ENCODE measurements at places on chromosomes 7 and 10. TPM values are rescaled to one million over a fixed set of nuclear protein-coding genes. Genes with fewer than 3 reads are reported as not detected.

CYP2E1 gene
- 3.9 TPM for total RNA-seq

ACHE gene
- 6.2 TPM for total RNA-seq

PGAM2 gene
- not detected for total RNA-seq

CH25H gene
- total RNA-seq = 1.0 TPM

ZNF727 gene
- 2.1 TPM for total RNA-seq

CACUL1 gene
- 16.1 TPM for total RNA-seq

AGAP5 gene
- total RNA-seq = 25.1 TPM

AGR3 gene
- not detected for total RNA-seq

NPY4R gene
- total RNA-seq = not detected

SPDYE6 gene
- total RNA-seq = not detected

MAPK8 gene
- total RNA-seq = 22.7 TPM

ATRNL1 gene
- total RNA-seq = 6.5 TPM

TRIM50 gene
- 22.3 TPM for total RNA-seq

NRAP gene
- not detected for total RNA-seq

DOCK4 gene
- total RNA-seq = 34.6 TPM

SEMA4G gene
- 12.5 TPM for total RNA-seq

CPA5 gene
- total RNA-seq = not detected

MBLAC1 gene
- 2.1 TPM for total RNA-seq

OR2A42 gene
- total RNA-seq = not detected

IDI2 gene
- total RNA-seq = not detected

AKR1E2 gene
- 0.26 TPM for total RNA-seq

NUTM2E gene
- total RNA-seq = not detected

ASZ1 gene
- not detected for total RNA-seq

ZNF488 gene
- total RNA-seq = not detected

TIAL1 gene
- total RNA-seq = 34.9 TPM
